H1 (cell line): ENCODE measurements at places on chromosomes 3 and 15. TPM values are rescaled to one million over a fixed set of nuclear protein-coding genes. Genes with fewer than 3 reads are reported as not detected.

NLGN1 gene
- 14.0 and 14.8 TPM in 2 replicates for total RNA-seq

HGD gene
- not detected in 2 replicates for total RNA-seq

ZMYND10 gene
- 0.54 and 0.56 TPM in 2 replicates for total RNA-seq

ECE2 gene
- total RNA-seq, result 0.48 and 0.86 TPM in 2 replicates

SLC15A2 gene
- 1.8 and 2.0 TPM in 2 replicates for total RNA-seq

FANCD2OS gene
- not detected in 2 replicates for total RNA-seq

SSUH2 gene
- total RNA-seq, result 0.69 and 0.73 TPM in 2 replicates

ADGRG7 gene
- not detected in 2 replicates for total RNA-seq

P2RY1 gene
- 25.2 and 28.3 TPM in 2 replicates for total RNA-seq

HEMK1 gene
- 9.6 and 9.7 TPM in 2 replicates for total RNA-seq

GOLGA6L4 gene
- 3.6 and 3.7 TPM in 2 replicates for total RNA-seq

DLEC1 gene
- total RNA-seq, result 0.75 and 0.76 TPM in 2 replicates

GRCh38 chr15:38651328-38652038 is 86.9 kb upstream of the RASGRP1 start:
- no peak for DNase-seq

GRCh38 chr15:82044373-82045178 is 1.2 kb downstream of the MEX3B start:
- DNase-seq, result peak; percentile 79

- DNase-seq, result no peak
These were observed 165.0 kb downstream of the XXYLT1 start for GRCh38 chr3:195105841-195106417.

GRCh38 chr3:49901366-49902339 is 2.0 kb downstream of the MST1R start:
- DNase-seq, result no peak

DNA sequence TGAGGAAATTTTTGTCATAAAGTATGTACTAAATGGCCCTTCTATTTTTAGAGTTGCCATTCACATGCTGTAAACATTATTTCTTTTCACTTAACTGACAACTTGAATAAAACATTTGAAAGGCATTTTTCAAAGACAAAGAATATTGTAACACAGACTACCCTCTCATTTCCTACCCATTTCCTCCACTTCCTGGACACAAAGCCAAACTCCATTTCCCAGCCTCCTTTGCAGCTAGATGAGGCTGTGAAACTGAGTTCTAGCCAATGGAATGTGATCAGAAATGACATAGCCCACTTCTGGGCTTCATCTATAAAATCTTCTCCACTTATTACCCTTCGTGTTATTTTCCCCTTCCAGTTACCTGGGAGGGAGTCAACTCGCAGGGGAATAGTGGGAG is 288.9 kb upstream of the DPH6 start:
- DNase-seq, result no peak

DNA sequence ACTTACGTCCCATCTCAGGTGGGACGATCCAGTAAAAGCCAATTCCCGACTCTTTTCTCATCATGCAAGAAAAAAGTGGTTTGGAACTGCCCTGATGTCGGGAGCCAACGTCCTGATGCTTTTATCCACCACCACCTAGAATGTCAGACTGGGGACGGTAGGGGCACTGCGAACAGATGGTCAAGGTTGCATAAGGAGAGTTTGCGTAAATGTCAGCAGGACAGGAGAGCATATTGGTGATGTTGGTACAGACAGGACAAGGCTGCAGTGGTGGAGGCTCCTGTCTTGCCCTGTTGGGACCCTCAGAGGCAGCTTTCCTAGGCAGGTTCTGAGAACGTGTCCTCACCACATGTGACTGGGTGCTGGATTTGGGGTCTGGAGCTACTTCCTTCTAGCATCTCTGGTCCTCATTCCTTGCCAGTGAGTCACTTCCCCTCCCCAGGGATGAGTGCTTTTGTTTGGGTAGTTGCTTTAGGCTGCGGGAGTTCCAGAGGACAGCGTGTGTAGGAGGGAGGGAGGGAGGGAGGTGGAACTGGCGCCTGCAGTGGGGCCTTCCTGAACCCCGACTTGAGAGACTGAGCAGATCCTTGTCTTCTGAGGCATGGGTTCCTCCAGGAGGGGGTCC is 21.0 kb downstream of the THSD4 start:
- DNase-seq, result no peak

DNA sequence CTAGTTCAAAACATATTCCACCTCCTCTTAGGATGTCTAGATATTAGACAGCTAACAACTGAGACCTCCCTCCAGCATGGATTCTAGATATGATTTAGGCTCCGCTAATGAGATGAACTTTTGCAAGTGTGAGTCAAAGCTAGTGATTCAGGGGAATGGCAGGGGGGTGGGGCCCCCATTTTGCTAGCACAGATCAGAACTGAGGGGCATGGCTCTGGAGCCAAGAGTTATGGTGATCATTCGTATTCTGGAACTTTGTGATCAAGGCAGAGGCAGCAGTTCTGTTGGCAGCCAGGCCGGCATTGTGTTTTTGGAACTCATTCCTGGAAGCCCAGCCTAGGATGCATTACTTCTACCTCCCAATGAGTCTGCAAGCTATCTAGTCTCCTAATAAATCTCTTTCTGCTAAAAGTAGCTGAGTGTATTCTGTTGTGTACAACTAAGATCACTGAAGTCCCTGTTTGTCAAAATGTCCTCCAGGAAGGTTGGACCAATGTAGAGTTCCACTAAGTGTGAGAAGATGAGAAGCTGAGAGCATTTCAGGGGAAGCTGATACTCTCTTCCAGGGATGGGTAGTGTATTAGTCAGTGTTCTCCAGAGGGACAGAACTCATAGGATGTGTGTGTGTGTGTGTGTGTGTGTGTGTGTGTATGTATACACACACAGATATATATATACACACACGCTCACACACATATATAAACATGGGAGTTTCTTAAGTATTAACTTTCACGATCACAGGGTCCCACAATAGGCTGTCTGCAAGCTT is 312.7 kb downstream of the TLE3 start:
- DNase-seq, result no peak

GRCh38 chr3:7682822-7683229 is 818.8 kb upstream of the LMCD1 start:
- no peak for DNase-seq

- DNase-seq, result no peak
These were observed 32.5 kb downstream of the ARNT2 start for GRCh38 chr15:80436511-80437307.

- DNase-seq, result no peak
These were observed 21.7 kb downstream of the NBEAL2 start for GRCh38 chr3:47000922-47001730.

GRCh38 chr15:89805241-89806209 is 9.1 kb downstream of the ANPEP start:
- DNase-seq, result no peak

GRCh38 chr3:42492508-42493080 is 9.8 kb upstream of the VIPR1 start:
- DNase-seq, result no peak

DNA sequence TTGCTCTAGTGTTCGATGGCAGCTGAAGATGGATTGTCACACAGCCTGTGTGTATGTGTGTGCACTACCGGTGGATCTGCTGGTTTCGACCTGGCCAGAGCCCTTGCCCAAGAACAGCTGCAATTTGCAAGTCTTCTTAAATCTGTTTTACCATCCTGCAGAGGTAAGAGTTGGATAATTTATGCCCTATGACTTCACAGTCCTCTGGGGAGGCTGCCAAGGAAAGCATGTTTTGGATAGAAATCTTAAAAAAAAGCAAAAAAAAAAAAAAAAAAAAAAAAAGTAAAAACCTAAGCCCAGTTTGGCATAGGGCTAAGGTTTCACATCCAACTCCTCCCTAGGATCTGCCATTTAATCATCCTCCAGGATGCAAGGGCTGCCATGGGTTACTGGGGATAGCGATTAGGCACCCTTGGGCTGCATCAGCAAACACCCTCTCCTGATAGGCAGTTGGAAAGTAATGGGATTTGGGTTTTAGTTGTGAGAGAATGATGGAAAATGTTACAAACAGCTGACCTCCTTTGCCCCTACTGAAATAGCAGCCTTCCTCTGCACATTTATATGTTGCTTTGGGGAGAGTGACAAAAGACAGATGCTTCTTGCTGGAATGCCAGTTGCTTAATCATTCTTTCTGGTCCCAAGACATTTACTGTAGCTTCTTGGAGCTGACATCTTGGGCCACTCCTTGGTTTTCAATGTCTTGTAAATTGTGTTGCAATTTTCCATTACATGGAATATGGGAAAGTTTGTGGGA is 35.4 kb downstream of the CD200R1L start:
- no peak for DNase-seq

GRCh38 chr3:124926426-124927101 is 8.0 kb downstream of the MUC13 start:
- DNase-seq, result no peak

GRCh38 chr3:194998417-194998816 is 272.5 kb downstream of the XXYLT1 start:
- no peak for DNase-seq

DNA sequence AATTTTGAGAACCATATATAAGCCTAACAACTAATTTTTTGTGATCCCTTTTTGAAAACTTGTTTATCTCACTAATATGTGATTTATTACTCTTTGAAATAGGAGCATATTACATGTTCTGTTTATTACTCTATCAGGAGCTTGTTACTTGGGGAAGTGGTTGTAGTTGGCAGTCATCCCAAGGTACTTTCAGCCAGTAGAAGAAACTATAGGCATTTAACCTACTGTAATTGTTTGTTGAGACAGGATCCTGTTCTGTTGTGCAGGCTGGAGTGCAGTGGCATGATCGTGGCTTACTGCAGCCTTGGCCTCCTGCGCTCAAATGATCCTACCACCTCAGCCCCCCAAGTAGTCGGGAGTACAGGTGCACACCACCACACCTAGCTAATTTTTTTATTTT is 195.6 kb downstream of the TCF12 start:
- DNase-seq, result no peak

- no peak for DNase-seq
These were observed 27.9 kb upstream of the TLE3 start for GRCh38 chr15:70125605-70126004.

DNA sequence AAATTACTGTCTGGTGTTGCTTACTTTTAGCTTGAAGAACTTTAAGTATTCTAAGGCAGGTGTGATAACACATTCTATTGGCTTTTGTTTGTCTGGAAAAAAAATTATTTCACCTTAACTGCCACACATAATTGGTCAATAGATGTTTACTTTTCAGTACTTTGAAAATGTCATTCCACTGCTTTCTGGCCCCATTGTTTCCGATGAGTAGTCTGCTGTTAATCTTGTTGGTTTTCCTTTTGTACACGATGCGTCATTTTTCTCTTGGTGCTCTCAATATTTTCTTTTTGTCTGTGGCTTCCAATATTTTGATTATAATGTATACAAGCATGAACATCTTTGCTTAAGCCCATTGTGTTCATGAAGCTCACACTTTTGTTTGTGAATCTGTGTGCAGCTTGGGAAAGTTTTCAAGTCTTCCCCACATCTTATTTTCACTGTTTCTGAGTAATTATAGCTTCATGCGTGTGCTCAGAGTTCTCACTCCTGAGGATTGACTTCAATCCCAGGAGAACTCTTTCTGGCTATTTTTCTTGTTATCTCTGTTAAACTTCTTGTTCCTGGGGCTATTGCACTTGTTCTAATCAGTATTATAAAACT is 664.7 kb downstream of the IGSF11 start:
- no peak for DNase-seq

DNA sequence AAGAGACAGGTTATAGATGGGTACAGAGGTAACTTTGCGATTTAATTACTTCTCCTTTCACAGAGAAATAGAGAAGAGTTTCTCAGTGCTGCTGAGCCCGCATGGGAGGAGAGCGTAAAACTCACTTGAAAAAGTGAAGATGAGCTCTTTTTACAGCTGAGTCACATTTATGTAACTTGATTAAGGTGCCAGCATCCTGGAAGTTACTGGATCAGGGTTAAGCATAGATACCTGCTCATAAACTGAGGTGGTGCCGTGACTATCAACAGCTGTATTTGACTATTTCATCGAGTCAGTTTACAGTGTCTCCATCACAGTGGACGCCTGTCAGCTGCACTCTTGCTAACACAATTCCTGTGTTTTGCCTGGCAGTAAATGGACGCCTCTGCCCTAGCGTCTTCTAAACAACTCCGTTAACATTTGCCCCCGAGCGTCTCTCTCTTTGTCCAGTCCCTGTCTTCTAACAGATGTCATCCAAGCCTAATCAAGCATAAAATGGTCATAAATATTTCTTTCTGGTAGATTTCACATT is 414.6 kb downstream of the FOXP1 start:
- DNase-seq, result no peak

- DNase-seq, result peak; percentile 15
These were observed 46.4 kb downstream of the GJD2 start for GRCh38 chr15:34708422-34708821.

- DNase-seq, result no peak
These were observed 36.4 kb upstream of the GASK1A start for GRCh38 chr3:42942693-42943092.

DNA sequence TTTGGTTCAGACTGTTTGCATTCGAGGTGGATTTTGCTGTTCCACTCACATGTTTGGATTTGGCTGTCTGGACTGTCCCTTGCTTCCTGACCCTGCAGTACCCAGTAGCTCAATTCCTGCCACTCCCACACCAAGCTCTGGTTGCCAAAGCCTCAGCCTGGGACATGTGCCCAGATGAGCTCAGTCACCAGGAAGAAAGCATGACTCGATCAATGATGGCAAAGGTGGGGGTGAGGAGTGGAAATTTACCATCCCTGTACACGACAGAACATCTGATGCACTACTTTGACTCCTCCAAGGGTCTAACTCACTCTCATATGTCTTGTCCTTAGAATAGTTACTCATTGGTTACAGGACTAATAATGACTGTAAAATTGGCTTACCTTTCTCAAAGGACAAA is 45.2 kb downstream of the ZNF385D start:
- DNase-seq, result no peak
